ENCODE measurements at places on chromosomes 2 and 18.
A peak's percentile ranks its signal among the peaks of the same experiment; 100 is the strongest.

DNA sequence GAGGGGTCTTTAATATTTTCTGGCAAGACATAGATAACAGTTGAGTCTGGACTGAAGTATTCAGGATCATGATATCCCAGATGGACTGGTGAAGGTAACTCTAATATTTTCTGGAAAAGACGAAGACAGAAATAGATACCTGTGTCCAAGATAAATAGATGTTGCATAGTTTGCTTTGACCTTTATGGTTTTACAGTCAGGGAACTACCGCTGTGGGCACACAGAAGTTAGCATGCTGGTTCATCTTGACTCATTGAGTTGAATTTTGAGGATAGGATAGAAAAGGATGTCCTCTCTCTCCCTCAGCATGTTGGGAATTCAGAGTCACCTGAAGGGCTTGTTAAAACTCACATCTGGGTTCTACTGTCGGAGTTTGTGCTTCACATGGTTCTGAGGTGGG is 20.8 kb downstream of the KCNE4 start:
- no peak for DNase-seq

- DNase-seq = no peak
Measured at GRCh38 chr2:118310681-118311429, 222.6 kb downstream of the INSIG2 start.

- no peak for DNase-seq
Measured at GRCh38 chr2:218021536-218022071, 18.8 kb upstream of the TNS1 start.

DNA sequence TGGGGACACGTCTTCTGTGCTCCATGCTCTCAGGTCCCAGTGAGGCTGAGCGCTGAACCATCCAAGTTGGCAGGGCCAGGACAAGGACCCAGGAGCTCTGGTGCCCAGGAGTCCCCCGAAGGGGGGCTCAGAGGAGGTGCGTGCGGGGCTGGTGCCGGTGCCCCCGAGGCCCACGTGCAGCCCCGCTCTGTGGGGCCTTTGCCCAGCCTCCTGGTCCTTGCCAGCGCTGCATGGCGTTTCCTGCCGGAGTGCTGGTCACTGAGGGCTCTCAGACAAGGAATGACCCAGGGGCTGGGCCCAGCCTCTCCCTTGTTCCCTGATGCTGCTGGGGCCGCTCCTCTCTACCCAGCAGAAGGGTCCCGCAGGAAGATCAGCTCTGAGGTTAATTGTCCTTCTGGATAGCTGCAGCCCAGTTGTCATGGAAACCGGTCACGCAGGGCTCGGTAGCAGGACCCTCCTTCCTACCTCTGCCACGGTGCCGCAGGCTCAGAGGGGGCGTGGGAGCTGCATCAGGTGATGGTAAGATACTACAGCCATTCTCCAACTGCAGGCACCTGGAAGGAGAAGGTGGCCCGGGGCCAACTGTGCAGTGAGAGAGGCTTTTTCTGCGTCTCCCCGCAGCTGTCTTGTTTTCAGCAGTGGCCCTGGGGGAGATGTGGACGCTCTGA is 64.5 kb downstream of the RRM2 start:
- DNase-seq = no peak

DNA sequence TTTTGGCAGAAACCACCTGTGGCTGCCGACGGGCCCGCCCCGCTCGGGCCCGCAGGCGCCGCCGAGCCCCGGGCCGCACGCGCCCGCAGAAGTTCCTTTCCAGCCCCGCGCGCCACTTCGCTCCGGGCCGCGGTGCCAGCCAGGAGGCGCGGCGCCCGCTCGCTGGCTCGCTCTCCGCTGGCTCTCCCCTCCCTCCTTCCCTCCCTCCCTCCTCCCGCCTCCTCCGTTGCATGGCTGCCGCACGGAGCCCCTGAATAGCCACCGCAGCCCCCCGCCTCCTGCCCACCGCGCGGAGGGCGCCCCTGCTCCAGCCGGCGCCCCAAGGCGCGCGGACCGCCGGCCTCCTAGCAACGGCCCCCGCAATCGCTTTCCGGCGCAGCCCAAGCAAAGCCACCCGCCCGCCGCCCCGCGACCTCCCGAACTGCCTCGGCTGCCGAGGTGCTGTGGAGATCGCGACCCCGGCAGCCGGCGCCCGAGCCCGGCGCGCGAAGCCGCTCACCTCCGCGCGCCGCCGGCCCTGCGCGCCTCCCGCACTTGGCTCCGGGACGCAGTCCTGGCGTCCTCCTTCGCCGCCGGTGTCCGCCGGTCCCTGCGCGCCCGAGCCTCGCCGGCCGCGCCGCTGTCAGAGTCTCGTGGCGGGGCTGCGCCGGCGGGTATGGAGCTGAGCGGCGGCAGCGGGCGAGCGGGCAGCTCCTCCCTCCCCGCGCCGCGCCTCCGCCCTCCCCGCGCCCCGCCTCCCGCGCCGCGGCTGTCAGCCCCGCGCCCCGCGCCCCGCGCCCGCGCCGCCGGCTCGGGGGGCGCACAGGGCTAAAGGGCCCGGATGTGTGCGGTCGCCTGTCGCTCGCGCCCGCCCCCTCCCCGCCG is at the start of gene ZBTB7C:
ZBTB7C (minus strand) TSS at position 657 of the 864 bp plus-strand sequence.
- DNase-seq = peak; percentile 30

DNA sequence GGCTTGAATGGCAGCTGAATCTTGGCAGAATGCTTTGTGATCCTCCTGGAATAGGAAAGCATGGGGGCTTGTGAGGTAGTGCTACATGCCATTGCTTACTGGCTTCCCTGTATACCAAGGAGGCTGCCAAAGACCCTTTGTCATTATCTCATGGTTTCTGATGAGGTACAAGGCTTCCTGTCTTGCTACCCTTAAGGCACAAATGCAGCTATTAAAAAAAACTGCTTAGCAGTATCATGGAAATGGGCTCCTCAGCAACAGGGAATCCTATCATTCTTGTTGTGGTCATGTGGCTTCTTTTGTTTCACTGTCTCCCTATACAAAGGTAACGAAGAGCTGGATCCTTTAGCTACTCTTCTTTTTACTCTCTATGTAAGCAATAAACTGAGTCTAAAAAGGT is 6.6 kb upstream of the KANSL1L start:
- no peak for DNase-seq

- DNase-seq = no peak
Measured at GRCh38 chr2:15711126-15711860, 119.6 kb downstream of the DDX1 start.

- no peak for DNase-seq
Measured at GRCh38 chr2:98806236-98806697, 75.3 kb upstream of the MGAT4A start.

- DNase-seq = no peak
Measured at GRCh38 chr2:36463365-36463764, 107.8 kb downstream of the CRIM1 start.

DNA sequence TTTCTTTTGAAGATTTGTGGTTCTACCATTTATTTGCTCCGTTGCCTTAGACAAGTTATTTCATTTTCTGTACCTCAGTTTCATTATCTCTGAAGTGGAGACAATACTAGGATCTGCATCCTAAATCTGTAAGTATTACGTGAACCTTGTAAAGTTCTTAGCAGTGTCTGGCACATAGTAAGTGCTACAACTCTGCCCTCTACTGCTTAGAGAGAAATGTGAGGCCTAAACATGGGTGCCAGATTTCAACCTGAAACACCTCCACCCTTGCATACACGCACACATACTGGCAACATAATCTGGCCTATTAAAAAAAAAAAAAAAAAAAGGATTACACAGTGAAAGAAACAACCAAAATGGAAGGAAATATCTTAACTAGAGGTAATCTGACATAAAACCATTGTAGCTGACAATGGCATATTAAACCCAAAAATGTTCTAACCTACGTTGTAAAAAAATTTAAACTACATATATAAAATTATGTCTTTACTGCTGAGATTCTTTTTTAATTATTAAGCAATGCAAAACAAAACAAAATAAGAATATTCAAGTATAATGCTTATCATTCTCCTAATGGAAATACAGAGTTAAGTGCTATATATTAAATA is 132.6 kb downstream of the MAP2 start:
- DNase-seq = no peak

- DNase-seq = no peak
Measured at GRCh38 chr2:134906726-134907125, 11.9 kb upstream of the CCNT2 start.

- no peak for DNase-seq
Measured at GRCh38 chr2:8877332-8877731, 39.9 kb upstream of the KIDINS220 start.

GRCh38 chr2:11933854-11934253 is 187.4 kb downstream of the LPIN1 start:
- no peak for DNase-seq

DNA sequence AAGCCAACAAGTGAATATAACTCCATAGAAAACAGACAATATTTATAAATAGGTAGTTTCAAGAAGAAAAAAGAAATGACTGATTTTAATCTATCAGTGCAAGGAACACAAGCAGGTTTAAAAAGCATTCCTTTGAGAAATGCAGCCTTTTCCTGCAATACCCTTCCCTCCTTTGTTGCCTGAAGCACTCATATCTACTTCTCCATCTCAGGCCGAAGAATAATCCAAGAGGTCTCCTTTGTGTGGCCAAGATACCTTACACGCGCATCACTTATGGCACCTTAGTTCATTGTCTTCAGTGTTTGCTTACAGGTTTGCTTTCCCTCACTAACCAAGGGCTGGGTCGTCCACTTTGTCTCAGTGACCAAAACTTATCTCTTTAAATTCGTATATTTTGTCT is 93.0 kb downstream of the MAIP1 start:
- no peak for DNase-seq

GRCh38 chr2:210092791-210093190 is 78.4 kb downstream of the KANSL1L start:
- no peak for DNase-seq

GRCh38 chr2:159516241-159516758 is 100.0 kb downstream of the BAZ2B start:
- no peak for DNase-seq

- DNase-seq = no peak
Measured at GRCh38 chr2:218871345-218872302, 9.0 kb upstream of the WNT10A start.

- no peak for DNase-seq
Measured at GRCh38 chr2:101230541-101231001, 22.1 kb upstream of the CNOT11 start.

DNA sequence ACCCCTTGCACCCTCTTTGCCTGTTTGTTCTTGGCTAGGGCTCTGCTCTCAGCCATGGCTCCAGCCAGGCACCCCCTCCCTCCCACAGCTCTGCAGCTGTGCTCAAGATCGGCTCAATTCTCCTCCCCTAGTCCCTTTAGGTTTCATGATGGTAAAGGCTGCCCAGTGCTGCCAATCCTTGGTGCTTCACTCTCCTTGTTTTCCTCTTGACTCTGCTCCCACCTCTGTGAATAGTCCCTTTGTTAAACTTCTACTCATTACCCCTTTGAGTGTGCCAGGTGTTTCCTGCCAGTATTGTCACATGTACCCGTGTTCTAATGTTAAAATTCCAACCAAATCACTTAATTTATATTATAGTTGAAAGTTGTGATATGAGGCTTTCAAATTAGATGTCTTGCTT is 101.0 kb upstream of the CERS6 start:
- DNase-seq = no peak

- no peak for DNase-seq
Measured at GRCh38 chr2:144078106-144078505, 441.8 kb downstream of the ZEB2 start.

- peak; percentile 60 for DNase-seq
Measured at GRCh38 chr2:73896362-73897239, 3.8 kb downstream of the ACTG2 start.

- DNase-seq = no peak
Measured at GRCh38 chr2:129918604-129919003, 60.9 kb upstream of the RAB6C start.

DNA sequence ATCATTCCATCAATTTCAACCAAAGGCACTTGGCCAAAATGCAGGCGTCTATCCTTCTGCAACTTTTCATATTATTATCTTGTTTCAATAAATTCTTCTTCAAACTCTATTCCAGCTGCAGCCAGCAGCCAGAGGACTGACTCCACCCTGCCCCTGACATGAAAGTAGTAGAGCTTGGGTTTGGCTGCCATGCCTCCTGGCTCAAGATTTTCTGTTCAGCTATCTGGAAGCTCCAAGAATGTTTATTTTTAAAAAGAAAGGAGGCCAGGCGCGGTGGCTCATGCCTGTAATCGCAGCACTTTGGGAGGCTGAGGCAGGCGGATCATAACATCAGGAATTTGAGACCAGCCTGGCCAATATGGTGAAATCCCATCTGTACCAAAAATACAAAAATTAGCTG is 4.9 kb downstream of the DNAH7 start:
- DNase-seq = no peak

DNA sequence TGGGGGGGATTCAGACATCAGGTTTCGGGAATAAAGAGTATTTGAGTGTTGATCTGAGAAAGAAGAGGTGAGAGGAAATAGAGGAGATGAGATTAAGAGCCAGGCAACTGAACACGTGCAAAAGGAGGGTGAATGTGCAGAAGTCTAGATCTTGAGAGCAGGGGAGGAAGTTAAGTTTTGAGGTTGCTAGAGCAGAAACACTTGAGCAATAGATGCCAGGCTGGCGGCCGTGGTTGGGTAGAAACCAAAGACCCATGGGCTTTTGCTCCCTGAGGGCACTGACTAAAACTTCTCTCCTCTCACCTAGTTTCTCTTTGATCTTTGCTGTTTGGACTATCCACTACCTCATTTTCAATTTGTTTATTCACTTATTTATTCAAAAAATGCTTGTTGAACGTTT is 116.0 kb downstream of the CDC42EP3 start:
- peak; percentile 34 for DNase-seq

DNA sequence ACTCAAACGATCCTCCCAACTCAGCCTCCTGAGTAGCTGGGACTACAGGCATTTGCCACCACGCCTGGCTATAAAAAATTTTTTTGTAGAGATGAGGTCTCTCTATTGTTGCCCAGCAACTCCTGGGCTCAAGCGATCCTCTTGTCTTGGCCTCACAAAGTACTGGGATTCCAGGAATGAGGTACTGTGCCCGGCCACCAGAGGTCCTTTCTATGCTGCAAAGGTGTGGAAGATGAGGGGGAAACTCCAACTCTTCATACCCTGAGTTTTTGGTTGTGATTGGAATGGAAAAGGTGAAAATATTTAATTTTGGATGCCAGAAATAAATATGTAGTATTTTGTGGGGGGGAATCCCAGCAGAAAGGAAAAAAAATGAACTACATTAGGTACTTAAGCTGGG is 36.0 kb downstream of the MRPL33 start:
- DNase-seq = peak; percentile 30

DNA sequence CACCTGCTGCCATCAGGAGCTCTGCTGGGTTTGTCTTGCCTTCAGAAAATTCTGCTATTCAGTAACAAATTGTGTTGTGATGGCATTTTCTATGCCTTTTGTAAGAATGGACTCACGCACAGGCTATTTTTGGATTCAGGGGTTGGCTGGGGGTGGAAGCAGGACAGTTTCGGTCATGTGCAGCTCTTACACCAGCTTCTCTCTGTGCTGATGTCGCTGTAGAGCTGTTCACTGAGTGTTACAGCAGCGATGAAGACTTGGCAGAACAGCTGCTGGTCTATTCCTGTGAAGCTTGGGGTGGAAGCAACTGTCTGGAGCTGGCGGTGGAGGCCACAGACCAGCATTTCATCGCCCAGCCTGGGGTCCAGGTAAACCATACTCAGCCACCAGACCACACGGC is 49.2 kb downstream of the TRPM8 start:
- no peak for DNase-seq

DNA sequence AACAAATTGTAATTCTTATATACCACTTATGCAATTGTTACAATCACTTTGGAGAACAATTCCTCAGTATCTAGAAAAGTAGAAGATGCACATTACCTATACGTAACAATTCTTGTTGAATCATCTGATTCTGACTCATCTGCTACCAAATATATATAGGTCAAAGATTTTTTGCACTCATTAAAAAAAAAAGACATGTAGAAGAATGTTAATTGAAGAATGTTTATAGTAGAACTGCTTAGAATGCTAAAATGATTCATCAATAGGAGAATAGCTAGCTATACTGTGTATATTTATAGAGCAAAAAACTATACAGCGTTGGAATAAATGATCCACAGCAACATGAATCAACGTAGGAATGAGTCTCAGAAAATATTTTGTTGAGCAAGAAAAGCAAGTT is 29.5 kb upstream of the STAT1 start:
- no peak for DNase-seq
